ENCODE measurements at places on chromosomes 12 and 14. TPM values are rescaled to one million over a fixed set of nuclear protein-coding genes. Genes with fewer than 3 reads are reported as not detected.

GRCh38 chr12:86959766-86960458, 703.7 kb upstream of the MGAT4C start:
- no peak for DNase-seq

DNA sequence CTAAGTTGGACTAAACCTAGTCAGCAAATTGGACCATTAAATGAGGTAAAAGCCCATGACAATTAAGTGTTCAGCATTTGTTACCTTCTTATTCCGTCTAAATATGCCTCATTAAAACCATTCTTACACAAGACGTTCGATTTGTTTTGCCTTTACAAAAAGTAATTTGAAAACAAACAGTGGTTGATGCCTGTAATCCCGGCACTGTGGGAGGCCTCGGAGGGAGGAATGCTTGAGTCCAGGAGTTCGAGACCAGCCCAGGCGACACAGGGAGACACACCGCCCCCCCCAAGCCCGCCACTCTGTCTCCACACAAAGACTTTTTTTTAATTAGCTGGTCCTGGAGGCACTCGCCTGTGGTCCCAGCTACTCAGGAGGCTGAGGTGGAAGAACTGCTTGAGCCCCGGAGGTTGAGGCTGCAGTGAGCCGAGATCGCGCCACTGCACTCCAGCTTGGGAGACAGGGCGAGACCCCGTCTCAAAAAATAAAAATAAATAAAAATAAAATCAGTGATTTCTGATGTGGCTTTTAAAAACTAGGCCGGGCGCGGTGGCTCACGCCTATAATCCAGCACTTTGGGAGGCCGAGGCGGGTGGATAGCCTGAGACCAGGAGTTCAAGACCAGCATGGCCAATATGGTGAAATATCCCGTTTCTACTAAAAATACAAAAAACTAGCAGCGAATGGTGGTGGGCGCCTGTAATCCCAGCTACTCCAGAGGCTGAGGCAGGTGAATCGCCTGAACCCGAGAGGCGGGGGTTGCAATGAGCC, 856 bp upstream of the EIF4B start:
- DNase-seq, result no peak

- no peak for DNase-seq
Measured at GRCh38 chr12:69027411-69027881, 94.5 kb upstream of the CPM start.

DNA sequence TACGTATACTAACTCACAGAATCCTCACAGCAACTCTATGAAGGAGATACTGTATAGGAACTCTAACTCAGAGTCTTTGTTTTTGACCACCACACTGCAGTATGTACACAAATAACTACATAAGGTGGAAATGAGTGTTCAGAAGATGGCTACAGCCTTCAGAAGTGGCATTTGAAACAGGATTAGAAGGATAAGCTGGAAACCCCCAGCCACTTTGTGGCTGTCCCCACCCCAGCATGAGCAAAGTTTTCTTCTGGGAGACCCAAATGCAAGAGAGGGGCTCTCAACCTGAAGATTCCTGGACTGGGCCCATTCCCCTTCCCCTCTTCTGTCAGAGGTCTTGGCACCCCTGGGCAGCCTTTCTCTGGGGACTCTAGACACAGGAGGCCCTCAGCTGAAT, 43.2 kb upstream of the PNMA1 start:
- no peak for DNase-seq

DNA sequence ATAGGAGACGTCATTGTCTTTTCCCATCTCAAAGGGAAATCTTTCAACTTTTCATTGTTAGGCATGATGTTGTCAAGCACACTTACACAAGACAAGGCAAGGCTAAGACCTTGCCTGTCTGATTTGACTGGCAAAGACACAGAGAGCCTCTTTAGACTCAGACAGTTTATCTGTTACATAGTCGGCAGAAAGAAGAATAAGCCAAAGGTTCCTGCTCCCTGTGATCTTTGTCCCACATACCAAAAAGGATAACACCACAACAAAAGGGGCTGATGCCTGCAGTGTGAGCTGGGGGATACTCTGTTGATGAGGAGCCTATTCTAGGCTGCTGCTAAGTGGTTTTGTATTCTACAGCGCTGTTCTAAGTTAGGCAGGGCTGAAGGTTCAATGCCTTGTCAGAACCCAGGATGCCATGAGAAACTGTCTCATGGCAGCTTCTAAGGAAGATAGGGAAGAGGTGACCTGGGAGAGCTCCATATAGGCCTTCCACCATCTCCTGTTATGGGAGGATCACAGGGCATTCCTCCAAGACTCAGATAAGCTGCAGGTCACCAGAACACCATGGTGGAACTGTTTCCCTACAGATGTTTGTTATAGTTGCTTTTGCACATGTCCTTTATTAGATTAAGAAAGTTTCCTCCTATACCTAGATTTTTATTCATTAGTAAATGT, 12.7 kb downstream of the ERC1 start:
- no peak for DNase-seq

GRCh38 chr12:77577791-77578190, 252.9 kb upstream of the NAV3 start:
- DNase-seq, result no peak

DNA sequence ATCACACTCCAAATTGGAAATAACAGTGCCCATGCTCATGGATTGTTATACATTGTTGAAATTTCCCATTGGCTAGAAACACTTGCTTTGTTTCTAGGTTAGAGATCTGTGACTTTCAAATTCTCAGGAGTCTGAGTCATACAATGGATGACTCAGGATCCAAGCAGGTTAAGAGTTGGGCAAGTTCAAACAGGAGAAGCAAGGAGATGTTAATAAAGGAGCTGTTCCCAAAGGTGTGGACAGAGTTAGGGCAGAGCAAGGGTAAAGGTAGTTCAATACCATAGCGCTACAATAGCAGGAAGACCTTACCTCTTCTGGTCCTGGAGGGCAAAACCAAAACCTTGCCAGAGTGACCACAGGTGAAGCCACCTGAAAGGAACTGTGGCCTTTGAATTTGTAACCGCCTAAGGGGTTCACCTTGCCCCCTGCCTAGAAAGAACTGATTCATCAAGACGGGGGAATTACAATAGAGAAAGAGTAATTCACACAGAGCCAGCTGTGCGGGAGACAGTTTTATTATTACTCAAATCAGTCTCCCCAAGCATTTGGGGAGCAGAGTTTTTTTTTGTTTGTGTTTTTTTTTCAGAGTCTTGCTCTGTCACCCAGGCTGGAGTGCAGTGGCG, 4.2 kb upstream of the AMN1 start:
- DNase-seq, result peak; percentile 88

- no peak for DNase-seq
Measured at GRCh38 chr12:54443446-54443845, 24.4 kb upstream of the ITGA5 start.

DNA sequence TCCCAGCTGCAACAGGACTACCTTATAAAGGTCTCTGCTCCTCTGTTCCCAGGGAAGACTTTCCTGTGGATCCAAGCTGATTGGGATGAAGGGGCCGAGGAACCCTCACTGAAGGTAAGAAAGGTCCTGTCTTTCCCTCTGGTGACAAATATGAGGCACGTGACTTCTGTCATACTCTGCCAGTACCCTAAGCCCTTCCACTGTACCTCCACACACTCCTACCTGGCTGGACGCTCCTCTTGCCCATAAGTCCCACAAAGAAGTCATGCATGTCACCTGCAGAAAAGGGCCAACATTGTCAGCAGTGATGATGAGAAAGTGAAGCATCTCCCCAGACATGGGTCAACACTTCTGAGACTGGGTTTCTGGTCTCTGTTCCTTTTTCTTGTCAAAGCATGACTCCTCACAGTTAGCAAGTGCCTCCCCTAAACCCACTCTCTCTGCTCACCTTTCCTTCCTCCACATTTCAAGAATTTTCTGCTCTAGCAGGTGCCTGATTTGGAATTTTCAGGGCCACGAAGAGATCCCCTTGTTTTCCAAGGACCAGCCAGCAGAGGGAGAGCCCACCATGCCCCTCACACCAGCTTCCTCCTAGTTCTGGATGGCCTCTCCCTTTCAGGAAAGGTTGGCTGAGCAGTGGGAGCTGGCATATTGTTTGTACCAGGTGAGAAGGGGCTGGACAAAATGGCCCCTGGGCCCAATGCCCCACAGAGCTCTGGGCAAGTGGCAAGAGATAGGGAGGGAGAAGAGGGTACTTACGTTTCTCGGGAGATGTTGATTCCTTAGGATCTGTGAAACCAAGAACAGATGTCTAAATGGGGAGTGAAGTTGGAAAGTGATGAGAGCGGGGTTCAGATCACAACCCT, 3.5 kb downstream of the TAC3 start:
- DNase-seq, result no peak

Gene KRT79
- not detected for total RNA-seq

Gene KRT71
- not detected for total RNA-seq

Data from epithelial cell of proximal tubule (primary cell).